ENCODE measurements at places on chromosomes 13 and 19.

- DNase-seq = no peak
These were observed 191.8 kb upstream of the NBEA start for GRCh38 chr13:34750078-34750931.

- no peak for DNase-seq
These were observed 5.3 kb downstream of the FGF21 start for GRCh38 chr19:48760504-48761205.

GRCh38 chr19:32750441-32751055 lies 31.0 kb downstream of the TDRD12 start:
- DNase-seq = peak; percentile 1

DNA sequence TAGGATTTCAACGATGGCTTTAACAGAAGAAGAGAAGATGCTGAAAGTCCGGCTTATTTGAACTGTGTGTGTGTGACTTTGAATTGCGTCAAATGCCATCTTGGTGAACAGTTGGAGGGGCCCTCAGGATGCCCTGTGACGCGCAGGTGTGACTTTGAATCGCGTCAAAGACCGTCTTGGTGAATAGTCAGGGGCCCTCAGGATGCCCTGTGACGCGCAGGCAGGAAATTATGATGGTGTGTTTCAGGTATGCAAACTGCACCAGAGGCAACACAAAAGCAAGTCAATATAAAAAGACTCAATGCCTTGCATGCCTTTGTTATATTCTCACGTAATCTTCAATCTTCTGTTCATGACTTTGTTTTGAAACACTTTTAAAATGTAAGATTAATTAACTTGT lies 29.2 kb downstream of the ATP11A start:
- DNase-seq = no peak

DNA sequence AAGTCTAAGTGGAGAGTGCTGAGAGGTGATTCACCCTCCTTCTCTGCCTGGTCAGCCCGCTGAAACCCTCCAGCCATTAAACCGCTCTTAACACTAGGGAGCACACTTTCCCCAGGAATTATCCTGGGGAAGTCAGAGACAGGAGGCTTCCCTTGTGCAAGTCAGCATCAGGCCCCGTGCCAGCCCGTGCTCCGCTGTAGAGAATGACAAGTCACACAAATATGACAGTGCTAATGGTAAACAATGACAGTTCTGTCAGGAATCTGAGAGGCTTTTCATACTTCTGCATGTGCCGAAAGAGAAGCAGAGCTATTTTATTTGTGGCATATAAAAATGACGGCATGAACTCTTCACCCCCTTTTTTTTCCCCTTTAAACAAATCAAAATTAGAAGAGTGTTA lies 816.9 kb upstream of the SLC10A2 start:
- no peak for DNase-seq

- no peak for DNase-seq
These were observed 1.0 kb upstream of the SLC17A7 start for GRCh38 chr19:49442354-49442753.

DNA sequence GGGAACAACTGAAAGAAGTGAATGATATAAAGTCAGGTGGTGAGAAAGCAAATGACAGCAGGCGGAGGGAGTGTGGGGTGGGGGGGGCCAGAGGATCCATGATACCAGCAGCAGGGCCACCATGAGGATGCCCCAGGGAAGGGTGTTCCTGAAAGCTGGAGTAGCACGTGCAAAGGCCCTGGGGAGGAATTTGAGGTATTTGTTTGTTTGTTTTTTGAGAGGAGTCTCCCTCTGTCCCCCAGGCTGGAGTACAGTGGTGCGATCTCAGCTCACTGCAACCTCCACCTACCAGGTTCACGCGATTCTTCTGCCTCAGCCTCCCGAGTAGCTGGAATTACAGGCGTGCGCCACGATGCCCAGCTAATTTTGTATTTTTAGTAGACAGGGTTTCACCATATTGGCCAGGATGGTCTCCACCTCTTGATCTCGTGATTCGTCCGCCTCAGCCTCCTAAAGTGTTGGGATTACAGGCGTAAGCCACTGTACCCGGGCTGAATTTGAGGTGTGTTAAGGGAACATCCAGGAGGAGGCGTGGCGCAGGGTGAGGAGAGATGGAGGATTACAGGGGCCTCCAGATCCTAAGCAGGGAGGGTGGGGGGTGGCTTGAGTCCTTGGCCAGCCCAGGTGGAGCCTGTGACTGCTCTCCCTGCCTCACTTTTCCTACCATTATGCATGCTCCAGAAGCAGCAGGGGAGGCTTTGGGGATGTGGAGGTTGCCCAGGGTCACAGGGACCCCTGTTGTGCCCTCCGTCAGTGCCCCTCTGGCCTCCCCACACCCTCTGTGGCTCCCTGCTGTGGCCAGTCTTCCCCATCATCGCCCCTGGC lies 12.4 kb upstream of the JUND start:
- no peak for DNase-seq

DNA sequence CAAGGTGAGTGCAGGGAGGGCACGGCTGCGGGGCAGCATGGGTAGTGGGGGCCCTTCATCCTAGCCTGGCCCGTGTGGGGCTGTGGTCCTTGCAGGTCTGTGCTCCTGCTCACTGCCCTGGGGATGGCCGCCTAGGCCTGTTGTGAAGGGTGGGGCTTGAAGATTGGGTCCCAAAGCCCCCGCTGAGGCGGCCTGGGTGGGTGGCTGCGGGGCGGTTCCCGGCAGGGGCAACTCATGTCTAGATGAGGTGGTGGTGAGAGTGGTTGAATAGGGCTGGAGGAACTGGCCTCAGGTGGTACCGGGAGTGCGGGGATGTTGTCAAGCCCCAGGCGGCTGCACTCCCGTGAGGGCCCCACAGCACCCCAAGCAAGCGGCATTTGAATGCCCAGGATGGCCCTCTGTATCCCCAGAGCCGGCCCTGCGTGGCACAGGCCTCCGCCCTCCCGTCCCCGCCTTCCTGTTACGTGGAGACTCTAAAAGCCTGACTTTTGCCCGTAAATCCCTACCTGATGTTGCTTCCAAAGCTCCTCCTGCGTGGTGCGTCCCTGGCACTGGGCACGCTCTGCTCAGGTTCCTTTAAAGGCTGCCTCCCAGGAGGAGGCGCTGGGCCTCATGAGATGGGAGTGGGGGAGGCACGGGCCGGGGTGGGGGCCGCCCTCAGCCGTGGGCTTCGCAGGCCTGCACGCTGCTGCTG lies 15.0 kb downstream of the SPPL2B start:
- DNase-seq = no peak

DNA sequence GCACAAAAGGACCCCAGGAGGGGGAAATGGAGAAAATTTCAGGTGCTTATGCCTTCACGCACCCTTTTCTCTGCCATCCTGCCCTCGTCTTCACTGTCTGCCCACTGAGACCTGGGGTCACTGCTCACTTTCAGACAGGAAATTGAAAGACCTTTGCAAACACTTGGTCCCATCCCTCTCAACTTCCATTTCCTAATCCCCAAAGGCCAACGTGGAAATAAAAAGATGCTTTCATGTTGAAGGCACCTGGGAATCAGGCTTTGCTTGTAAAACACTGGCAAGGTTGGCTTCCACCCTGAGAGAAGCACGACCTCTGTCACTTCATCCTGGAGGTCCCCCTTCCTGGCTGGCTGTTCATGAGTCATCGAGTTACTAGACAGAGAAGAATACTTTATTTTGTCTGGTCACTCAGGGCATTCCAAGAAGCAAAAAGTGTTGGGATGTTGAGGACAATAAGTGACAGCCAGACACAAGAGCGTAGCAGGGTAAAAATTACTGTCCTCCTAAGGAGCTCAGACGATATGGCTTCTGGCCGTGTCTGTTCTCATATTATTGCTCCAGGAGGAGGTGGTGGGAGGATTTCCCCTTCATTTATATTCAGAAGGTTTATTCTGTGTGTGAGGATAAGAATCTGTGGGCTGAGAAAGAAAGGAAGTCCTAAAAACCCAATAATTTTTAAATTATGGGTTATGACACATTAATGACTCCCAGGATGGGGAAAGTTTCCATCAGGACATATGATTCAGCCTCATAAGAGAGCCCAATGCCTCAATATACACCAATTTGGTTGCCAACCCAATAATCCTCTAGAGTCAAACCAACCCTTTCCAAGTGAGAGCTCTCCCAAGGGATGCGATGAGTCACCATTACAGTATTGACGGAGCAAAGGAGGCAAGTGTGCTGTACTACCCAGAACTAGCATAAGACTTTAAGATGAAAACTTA lies 409.0 kb downstream of the COG6 start:
- DNase-seq = peak; percentile 32

All from inflammatory macrophage treated with lipopolysaccharide for 1 hour (primary cell).